ENCODE measurements at places on chromosomes 16 and 17.

DNA sequence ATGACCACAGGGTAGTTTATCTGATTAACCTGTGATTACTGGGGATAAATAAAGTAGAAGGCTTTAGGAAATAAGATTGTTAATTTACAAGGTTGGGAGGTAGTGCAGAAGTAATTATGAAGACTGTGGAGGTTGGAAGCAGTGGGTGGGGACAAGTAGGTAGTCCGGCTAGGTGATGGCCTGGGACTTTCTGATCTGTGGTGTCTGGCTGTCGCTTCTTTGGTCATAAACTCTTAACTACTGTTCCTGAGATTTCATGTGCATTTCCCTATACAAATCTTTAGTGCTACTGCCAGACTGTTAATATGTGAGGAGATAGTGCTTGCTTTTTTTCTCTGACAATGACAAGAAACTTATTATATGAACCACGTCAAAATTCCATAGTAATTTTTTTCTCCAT is 19.5 kb upstream of the HNF1B start:
- no peak for DNase-seq

- DNase-seq, result no peak
These were observed 32.6 kb downstream of the TMEM100 start for GRCh38 chr17:55690105-55690508.

DNA sequence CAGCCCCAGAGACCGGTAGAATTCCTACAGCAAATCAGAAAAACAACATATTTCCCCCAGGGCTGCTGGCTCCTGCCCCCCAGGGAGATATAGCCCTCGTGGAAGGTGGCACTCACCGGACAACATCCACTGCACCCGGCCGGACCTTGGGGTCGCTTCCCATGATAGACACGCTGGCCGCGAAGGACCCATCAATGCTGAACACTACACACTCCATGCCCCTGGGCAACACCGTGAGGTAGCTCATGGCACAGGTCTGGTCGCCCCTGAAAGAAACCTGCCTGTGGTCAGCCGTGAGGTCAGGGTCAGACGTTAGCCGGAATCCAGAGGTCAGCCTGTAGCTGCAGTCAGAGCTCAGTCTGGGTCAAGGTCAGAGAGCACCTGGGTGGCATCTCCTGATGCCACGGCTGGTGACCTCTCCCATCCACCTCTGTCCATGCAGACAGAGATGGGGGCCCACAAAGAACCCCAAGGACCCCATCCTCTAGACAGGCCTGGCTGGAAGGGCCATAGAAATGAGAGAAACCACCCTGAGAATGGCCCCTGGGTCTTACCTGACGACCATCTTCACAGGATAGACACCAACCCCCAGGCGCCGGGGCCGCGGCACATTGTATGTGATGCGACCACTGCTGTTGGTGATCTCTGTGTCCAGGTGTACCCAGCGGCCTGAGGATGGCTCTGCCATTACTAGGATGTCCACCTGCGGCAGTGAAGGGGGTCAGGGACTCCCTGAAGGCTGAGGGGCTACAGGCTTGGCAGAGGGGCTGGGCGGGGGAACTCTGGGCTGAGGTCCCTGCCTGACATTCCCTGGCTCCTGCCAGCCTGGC is 19.6 kb downstream of the PIMREG start:
- DNase-seq, result no peak

GRCh38 chr16:58832386-58832895 is 98.3 kb upstream of the GOT2 start:
- DNase-seq, result no peak

DNA sequence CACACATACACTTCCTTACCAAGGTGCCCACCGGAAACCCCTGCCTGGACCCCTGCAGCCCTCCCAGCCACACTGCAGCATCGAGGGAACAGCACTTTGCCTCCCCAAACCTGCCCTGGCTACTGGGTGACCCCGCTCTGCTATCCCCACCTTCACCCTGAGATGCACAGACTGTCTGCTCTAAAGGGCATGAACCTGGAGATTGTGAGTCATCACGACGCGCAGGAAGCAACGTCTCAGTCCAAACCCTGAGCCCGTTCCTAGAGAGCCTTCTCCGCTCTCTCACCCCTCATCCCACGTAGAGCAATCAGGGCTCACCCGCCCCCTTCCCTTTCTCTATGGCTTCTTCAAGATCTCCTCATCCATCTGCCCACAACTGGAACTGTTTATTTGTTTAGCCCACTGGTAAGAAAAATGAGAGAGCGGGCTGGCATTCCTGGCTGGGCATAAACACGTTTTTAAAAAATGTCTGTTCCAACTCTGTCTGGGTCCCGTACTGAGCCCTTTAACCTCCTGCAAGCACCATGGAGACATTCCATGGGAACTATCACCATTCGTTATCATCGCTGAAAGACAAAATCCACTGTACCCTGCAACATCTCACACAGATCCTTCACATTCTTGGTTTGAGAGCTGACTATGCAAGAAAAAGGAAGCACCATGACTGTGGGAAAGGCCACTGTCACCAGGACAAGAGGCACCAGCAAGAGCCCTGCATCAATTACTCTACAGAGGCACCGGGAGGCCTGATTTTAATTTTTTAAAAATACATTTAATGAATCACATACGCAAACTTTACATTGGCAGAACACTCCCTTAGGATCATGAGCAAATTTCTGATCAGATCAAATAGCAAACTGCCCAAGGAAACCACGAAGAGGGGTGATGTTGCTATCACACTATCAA is 28.2 kb downstream of the ZFHX3 start:
- no peak for DNase-seq

DNA sequence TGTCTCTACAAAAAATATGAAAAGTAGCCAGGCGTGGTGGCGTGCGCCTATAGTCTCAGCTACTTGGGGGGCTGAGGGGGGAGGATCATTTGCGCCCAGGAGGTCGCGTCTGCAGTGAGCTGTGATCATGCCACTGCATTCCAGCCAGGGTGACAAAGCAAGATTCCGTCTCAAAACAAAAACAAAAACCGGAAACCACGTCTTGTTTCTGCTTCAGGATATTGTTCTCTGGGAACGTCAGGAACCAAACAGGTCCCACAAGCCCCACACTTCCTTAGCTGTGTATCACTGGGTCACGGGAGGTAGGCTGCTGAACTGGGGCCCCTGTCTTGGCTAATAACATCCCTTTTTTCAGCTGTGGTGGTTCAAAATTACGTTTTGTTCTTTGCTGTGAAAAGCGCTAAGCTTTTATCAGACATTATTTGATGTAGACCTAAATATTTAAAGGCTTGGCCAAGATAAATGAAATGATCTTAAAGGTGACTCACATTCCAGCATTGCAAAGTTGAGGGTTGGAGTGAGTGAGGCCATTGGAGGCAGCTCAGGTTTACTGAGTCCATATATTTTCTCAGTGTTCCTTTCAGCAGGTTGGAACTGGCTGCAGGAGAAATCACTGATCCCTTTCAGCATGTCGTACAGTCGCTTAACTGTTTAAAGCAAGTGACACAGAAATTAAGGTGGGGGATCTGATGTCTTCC is 16.4 kb upstream of the SEC14L1 start:
- no peak for DNase-seq

- no peak for DNase-seq
These were observed 6.3 kb downstream of the MYBBP1A start for GRCh38 chr17:4548721-4549531.

GRCh38 chr17:34756637-34757021 is 177.2 kb downstream of the TMEM132E start:
- DNase-seq, result no peak

DNA sequence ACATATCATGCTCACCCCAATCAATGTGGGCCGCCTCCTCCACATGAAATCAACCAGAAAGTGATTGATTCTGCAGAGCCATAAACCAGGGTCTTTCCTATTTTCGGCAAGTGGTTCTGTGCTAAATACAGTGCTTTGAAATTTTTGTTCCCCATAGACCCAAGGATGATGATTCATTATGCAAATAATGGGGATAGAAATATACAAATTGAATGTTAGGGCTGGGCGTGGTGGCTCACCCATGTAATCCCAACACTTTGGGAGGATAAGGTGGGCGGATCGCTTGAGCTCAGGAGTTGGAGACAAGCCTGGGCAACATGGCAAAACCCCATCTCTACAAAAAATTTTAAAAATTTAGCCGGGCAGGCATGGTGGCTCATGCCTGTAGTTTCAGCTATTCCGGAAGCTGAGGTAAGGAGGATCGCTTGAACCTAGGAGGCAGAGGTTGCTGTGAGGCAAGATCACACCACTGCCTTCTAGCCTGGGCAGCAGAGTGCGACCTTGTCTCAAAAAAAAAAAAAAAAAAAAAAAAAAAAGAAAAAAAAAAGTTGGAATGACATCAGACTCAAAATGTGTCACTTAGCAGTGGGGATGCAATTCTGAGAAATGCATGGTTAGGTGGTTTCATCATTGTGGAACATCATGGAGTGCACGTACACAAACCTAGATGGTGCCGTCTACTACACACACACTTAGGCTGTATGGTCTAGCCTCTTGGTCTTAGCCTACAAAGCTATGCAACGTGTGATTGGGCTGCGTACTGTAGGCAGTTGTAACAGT is 581.7 kb downstream of the MAF start:
- DNase-seq, result no peak

DNA sequence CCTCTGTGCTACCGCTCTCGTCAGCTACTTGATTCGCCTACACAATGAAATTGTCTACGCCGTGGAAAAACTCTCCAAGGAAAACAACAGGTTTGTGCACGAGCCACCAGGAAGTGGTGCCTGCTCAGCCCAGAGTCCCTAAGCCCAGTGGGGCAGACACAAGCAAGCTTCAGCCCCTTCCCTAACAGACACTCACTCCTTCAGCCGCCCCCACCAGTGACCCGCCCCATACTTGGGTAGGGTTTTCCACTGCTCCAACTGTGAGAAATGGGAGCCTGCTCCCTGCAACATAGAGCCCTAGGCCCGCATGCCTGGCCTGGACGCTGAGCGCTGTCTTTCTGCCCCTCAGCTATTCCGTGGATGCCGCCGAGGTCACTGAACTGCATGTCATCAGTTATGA is 28.6 kb upstream of the ENDOV start:
- no peak for DNase-seq

GRCh38 chr17:72702136-72702735 is 390.3 kb downstream of the SLC39A11 start:
- DNase-seq, result no peak

- DNase-seq, result no peak
These were observed 11.2 kb downstream of the FBXO39 start for GRCh38 chr17:6787081-6787693.

- DNase-seq, result no peak
These were observed 24.4 kb upstream of the ADCY9 start for GRCh38 chr16:4140652-4141051.

GRCh38 chr16:83994703-83995102 is 26.7 kb downstream of the NECAB2 start:
- DNase-seq, result no peak

DNA sequence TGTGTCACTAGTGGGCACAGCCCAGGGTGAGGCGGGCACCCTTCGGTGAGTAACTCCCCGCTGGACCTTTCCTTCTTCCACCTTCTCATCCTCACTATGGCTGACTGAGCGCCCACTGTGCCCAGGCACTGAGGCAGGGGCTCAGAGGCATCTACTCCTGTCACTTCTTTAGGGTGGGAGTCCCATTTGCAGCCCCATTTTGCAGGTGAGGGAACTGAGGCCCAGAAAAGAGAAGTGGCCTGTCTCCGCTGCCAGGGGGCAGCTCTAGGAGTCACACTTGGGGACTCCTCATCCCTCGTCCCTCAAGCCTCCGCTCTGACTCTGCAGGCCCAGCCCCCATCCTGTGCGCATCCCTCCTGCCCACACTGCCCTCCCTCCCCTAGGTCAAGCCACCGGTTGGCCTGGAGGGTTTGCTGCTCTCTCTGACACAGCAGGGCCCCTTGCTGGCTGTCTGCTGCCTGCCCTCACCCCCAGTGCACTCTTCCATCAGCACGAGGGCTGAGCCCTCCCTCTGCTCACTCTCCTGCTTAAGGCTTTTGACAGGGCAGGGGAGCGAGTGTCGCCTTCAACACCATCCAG is 62.4 kb downstream of the CNGB1 start:
- DNase-seq, result no peak

- no peak for DNase-seq
These were observed 41.2 kb downstream of the PRKCA start for GRCh38 chr17:66343531-66344078.

- DNase-seq, result no peak
These were observed 37.3 kb downstream of the SEC14L1 start for GRCh38 chr17:77178050-77178449.

DNA sequence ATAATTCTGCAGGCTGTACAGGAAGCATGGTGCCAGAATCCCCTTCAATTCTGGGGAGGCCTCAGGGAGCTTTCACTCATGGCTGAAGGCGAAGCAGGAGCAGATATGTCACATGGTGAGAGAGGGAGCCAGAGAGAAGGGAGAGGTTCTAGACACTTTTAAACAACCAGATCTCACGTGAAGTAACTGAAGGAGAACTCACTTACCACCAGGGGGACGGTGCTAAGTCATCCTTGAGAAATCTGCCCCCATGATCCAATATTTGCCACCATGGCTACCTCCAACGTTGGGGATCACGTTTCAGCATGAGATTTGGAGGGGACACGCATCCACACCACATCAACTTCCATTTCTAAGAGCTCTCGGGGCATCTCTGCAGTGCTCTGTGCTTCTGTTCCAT is 37.4 kb upstream of the GNA13 start:
- no peak for DNase-seq

GRCh38 chr16:49605536-49606254 is 232.1 kb downstream of the C16orf78 start:
- no peak for DNase-seq

GRCh38 chr16:51877686-51878085 is 669.3 kb downstream of the TOX3 start:
- DNase-seq, result no peak

- DNase-seq, result no peak
These were observed 11.5 kb downstream of the KCNJ12 start for GRCh38 chr17:21387616-21388015.

DNA sequence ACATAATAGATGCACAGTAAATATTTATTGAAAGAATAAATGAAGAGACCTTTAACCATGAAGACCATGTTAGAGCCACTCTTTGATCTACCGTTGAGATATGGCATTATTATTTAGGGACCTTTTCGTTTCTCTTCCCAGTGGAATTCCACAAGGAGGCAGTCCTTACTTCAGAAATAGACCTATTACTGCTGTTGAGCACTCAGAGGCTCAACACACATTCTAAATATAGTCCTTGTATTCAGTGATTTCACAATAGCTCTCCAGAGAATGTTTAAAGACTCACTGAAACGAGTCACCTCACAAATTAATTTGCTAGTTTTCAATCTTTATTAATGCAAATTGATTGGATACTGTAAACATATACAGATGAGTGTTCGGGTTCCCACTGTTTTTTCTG is 603.8 kb downstream of the CDH8 start:
- no peak for DNase-seq

- DNase-seq, result no peak
These were observed 26.8 kb downstream of the REXO5 start for GRCh38 chr16:20833086-20833485.

- no peak for DNase-seq
These were observed 5.3 kb downstream of the TMEM114 start for GRCh38 chr16:8585041-8585440.

DNA sequence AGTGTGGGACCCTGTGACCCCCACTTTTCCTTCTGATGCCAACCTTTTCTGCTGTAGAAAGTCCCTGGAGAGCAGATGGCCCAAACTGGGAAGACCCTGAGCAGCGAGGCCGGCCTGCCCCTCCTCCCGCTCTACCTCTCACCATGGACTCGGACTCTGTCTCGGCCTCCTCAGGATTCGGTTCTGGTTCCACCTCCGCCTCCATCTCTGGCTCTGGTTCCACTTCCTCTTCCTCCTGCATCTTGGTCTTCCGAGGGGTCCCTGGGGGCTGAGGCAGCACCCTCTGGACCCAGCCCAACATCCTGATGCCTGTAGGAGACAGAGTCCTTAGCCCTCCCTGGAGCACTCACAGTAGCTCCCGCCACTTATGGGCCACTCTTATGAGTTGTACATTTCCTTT is 3.9 kb downstream of the CNGB1 start:
- no peak for DNase-seq

Measured in NCI-H1417 treated with DMSO at 0.1 percent for 48 hours (cell line).